Stimulated activated CD4-positive, alpha-beta T cell treated with anti-CD3 and anti-CD28 coated beads, Interleukin-12 subunit alpha, Interleukin-12 subunit beta, amount 100 ng/mL, for 4 hours (primary cell): ENCODE measurements at places on chromosomes 4 and X.

GRCh38 chr4:115152081-115152480, 38.7 kb upstream of the NDST4 start:
- DNase-seq = no peak

GRCh38 chr4:173420324-173420752, 21.4 kb upstream of the SCRG1 start:
- DNase-seq = no peak

DNA sequence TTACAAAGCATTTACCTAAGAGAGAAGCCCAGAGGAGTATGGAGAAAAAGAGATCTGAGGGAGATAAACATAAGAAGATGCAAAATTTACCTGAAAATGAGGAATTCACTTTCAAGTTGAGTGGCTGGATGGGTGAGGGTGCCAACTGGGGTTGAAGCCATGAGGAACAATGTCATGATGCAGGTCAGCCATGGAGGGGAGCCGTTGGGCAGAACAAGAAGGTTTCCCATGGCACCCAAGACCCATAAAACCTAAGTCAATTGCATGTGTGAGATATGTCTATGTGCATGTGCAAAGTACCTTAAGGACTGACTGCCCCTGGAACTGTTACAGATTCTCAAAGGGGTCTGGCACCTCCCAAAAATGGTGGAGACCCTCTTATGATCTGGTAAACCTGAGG, 46.6 kb upstream of the PRRG1 start:
- no peak for DNase-seq

GRCh38 chr4:128162434-128162833, 101.3 kb downstream of the LARP1B start:
- DNase-seq = no peak

DNA sequence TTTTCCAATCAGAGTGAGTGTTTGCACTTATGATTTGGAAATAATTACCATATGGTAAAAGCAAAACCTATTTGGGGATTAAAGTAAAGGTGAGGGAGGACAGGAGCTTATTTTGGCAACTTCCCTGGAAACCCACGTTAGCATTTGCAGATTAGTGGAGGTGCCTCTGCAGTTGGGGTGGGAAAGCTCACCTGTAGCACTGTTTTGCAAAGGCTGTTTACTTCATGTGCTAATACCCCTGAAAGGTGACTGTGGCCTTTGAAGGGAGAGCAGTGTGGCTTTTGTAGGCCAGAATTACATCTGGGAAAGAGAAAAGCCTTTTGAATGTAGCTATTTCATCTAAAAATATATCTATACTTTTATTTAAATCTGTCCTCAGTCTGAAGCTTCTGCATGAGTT, 9.4 kb downstream of the SUPT20HL1 start:
- no peak for DNase-seq

GRCh38 chrX:121635141-121635540, 587.7 kb downstream of the GLUD2 start:
- no peak for DNase-seq

GRCh38 chrX:33205321-33205720, 6.0 kb downstream of the DMD start:
- no peak for DNase-seq

DNA sequence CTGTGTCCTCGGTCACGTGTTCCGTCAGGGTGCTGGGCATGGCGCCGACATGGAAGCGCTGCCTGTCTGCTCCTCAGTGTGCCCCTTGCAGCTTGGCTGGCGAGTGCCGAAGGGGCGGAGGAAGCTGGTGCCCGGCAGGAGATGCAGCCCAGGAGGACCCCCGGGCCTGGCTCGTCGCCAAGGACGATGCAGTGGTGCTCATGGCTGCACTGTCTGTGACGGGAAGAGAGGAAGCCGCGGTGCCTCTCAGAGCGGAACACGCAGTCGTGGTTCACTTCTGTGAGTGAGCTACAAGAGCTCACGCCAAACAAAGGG, 38.1 kb downstream of the FGFRL1 start:
- no peak for DNase-seq

DNA sequence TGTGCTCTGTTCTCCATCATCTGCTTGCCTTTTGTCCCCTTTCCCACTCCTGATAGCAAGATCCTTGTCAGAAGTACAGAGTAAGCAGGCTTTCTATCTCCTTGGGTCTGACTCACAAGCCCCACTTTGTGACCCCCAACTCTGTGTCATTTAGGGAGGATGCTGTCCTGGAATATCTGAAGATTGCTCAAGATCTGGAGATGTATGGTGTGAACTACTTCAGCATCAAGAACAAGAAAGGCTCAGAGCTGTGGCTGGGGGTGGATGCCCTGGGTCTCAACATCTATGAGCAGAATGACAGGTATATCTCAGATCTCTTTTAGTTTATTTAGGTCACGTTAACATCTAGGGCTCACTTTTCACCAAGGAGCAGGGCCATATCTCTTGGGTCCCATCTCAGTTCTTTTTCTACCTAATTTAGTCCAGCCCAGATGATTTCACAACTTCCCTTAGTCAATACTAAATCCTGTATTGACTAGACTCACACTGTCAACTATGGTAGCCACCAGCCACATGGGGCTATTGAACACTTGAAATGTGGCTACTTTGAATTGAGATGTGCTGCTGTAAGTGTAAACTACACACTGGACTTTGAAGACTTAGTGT, 64.3 kb downstream of the MSN start:
- no peak for DNase-seq

GRCh38 chr4:146793727-146794126, 151.9 kb downstream of the TTC29 start:
- no peak for DNase-seq

GRCh38 chrX:45601052-45601451, 400.4 kb upstream of the DIPK2B start:
- DNase-seq = no peak

DNA sequence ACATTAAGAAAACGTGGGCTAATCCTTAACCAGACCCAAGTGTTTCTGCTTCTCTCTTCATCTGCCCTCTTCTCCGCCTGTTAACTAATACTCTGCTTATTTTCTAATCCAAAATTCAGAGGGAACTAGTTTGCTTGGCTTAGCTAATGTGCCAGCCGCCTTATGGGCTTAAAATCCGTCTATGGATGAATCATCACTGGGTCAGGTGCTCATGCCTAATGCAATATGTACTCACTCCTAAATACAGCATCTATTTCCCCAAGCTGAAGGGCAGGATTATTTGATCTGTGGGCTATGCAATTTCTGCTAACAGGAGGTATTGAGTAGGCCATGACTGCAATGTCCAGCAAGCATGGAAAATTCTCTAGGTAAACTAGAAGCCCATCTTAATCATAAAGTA, 12.4 kb downstream of the DYNLT3 start:
- no peak for DNase-seq

GRCh38 chr4:118354913-118355312, 2.1 kb upstream of the PRSS12 start:
- DNase-seq = no peak

GRCh38 chr4:164761241-164761640, 7.3 kb downstream of the SMIM31 start:
- DNase-seq = no peak

- no peak for DNase-seq
These were observed 87.7 kb downstream of the COL25A1 start for GRCh38 chr4:109214622-109215301.

- no peak for DNase-seq
These were observed 737.2 kb upstream of the SLIT2 start for GRCh38 chr4:19514276-19515070.

GRCh38 chr4:153019906-153020305, 83.8 kb downstream of the FHDC1 start:
- DNase-seq = no peak

DNA sequence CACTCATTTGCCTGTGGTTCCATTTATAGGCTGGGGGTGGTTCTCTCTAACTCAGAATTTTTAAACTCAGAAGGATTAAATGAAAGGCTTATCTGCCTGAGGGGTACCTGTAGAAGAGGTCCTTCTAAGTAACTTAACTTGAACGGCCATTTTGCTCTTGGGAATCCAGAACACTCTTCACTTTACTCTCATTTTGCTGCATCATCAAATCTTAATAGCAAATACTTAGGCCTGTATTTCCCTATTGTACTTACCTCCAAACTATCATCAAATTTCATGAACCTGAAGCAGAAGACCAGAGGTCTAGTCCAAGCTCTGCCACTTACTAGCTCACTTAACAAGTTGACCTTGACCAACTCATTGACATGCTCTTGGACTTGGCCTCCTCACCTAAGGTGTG, 70.4 kb downstream of the GRIA3 start:
- DNase-seq = no peak

DNA sequence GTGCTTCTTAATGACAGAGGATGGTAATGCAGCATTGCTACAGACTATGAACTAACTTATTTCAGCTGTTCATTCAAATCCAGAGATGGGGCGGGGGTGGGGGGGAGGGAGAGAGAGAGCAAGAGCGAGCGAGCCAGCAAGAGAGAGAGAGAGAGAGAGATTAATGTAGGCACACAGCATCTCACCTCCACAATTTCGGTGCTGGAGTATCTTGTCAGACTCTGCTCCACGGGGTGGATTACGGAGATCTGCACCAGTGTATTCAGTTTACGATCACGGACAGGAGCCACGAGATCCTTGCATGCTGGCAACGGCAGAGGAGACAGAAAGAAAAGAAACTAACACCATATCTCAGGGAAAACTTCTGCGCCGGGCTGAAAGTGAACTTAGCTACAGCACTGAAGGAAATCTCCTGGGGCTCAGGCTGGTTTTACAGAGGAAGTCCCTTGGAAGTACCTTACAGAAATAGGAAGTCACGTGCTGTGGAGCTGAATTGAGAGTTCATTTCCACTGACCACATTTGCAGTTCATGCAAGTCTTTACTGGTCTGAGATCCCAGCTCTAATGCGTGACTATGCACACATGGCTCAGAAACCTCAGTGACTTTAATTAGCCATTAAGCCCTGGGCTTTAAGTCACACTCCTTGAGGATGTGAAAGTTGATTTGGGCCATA, 440.9 kb downstream of the INPP4B start:
- peak; percentile 50 for DNase-seq

- no peak for DNase-seq
These were observed 81.2 kb downstream of the NPY1R start for GRCh38 chr4:163251204-163251603.

DNA sequence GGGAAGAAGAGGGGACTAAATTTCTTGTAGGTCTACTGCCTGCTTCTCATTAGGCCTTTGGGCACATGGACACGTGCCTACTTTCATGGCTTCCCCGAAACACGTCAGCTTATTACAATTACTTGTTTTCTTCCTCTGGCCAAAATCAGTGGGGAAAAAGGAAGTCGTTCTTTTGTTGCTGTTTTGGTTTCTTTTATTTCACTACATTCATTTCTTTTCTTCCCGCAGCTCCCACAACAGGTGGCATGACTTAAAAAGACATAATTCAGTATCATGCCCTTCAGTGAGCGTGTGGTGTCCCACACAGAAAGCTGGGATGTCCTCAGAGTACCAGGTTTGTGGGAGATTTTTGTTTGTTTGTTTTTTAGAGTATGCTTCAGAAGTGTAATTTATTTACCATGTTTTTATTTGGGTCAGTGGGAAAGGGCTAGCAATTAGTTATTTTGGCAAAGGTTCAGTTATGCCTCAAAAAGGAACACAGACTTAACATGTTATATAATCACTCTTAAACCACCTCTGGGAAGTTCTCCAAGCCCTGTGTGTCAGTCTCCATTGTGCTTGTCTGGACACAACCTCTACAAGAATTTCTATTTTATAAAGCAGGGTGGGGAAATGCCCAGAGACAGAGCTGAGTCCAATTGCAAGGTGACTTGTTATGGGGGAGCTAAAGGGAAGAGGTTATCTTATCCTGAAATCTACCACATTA, 44.2 kb upstream of the SPRY1 start:
- no peak for DNase-seq

DNA sequence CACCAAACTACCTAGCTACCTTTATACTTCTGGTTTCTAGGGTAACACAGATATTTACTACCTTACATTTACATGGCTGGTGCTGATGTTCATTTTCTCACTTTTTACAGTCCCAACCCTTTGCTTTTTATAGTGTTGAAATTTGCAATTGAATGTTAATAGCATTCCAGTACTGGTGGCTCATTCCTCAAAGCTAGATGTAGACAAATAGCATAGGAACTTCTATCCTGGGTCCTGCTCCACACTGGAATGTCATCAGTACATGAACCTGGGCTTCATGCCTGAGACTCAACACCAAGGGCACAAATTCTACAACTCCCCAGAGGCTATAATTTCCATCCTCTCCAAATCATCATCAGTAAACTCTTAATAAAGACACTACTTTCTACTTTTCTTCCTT, 10.3 kb upstream of the TRMT2B start:
- no peak for DNase-seq

GRCh38 chr4:188023682-188024081, 28.1 kb downstream of the ZFP42 start:
- DNase-seq = no peak

- peak; percentile 3 for DNase-seq
These were observed 70.1 kb upstream of the CBR4 start for GRCh38 chr4:169079942-169080827.

DNA sequence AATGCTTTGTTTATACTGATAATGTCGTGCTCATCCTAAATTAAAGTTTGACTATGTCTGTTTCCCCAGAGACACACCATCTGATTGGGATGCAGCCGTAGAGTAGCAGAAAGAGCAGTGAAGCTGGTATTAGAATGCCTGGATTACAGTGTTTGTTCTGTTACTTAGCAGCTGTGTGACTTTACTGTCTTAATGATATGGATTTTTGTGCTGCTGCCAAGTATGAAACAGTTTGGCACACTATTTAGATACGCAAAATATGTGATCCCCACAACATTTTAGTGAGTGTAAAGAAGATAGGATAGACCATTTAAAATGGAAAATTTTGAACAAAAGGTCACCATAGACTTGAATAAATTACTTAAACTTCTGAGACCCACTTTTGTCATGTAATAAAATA, 1.2 kb upstream of the CHIC1 start:
- DNase-seq = no peak

DNA sequence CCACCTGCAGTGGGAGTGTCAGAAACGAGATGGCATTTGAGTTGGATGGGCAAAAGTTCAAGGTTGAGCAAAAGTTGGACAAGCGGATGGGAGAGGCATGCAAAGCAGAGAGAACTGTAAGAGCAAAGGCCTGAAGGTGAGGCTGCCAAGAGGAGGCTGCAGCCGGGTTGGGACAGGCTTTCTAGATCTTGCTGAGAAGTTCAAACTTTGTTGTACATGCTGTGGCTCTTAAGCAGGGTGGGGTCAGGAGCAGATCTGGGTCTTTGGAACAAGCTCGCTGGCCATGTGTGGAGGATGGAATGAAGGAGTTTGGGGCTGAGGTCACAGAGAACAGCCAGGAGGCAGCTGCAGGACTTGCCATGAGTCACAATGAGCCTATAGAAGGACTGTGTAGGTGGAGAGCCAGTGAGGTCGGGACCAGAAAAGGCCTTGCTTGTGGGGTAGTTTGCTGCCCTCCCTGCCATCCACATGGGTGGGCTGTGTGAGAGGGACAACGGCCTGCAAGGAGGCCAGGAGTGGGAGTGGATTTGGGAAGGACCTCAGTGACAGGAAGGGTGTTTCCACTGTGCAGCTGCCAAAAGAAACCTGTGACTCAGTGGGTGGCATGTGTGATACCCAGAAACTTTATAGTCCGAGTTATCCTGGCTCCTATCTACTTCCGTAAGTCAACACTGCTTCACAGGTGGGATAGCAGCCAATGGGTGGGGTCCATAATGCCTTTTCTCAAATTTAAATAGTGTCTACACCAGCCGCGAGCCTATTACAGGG, 210.4 kb downstream of the MID1IP1 start:
- no peak for DNase-seq
